ENCODE measurements at places on chromosomes 1 and 21.

- DNase-seq = no peak
Measured at GRCh38 chr1:244391761-244392160, 59.9 kb downstream of the ADSS2 start.

DNA sequence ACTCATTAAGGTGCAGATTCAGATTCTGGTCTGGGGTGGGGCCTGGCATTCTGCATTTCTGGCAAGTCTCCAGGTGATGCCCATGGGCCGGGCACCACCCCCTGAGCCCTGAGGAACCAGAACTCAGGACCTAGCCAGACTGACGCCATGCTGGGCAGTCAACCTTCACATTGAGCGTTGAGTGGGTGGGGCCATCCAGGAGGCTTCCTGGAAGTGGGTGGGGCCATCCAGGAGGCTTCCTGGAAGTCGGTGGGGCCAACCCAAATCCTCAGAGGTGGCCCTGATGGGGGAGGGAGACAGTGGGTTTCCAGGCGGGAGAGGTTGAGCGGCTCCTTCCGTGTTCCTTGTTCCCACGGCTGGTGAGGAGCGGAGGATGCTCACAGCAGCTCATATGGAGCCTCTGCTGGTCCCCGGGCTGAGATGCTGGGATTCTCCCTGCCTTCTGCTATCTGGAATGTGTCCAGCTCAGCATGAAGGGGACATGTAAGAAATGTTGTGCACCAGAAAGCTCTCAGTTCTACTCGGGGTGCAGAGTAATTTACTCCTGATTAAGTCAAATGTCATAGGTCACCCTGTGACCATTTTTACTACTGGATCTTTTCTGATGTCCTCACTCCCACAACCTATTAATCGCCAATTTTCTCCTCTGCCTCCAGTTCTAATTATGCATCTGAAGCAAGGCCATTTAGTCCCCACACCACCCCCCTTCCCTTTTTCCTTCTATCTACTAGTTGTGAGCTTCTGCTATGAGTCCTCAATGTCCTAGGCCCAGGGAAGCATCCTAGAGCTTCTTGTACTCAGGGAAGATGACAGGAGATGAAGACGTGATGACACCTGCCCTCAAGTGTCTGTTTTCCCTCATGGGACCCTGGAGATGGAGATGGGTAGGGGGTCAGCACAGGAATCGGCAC, 435.4 kb downstream of the PTPRU start:
- no peak for DNase-seq

- DNase-seq = no peak
Measured at GRCh38 chr1:230037261-230037660, 29.8 kb upstream of the GALNT2 start.

DNA sequence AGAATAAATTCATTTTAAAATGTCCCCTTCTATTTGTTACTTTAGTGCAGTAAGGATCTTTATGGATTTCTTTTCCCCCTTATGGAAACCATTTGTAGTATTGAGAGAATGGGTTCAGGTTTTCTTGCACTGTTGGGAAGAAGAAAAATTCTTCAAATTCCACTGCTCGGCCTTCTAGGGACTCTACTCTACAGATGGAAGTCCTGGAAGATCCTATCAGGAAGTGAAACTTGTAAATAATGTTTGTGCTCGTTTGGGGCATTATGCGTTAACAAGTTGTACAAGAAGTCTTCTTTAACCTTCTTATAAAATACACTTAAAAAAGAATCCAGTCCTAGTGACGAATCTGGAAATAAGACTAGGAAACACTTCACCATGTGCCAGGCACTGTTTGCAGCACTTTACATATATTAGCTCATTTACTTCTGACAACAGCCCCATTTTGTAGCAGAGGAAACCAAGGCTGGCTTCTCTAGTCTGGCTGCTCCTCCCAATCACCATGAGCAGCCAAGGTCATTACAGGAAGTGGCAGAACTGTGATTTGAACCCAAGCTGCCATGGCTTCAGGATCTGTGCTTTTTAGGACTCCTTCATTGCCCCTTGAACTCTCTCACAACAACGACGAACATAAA, 11.8 kb downstream of the LRRC8D start:
- no peak for DNase-seq

DNA sequence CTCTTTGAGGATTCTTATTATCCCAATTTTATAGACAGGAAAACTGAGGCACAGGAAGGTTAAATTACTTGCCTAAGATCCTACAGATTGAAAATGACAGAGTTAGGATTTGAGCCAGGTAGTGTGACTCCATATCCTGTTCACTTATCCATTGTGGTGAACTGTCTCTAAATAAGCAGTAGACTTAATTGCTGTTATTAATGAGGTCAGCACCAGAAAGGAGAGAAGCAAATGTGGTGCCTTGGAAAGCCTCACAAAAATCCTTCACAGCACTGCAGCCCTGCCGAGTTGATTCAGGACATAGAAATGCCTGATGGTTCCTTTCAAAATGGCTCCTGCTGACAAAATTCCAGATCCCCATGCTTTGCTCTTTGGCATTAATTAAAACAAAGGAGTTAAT, 193.3 kb upstream of the BEND5 start:
- DNase-seq = no peak

DNA sequence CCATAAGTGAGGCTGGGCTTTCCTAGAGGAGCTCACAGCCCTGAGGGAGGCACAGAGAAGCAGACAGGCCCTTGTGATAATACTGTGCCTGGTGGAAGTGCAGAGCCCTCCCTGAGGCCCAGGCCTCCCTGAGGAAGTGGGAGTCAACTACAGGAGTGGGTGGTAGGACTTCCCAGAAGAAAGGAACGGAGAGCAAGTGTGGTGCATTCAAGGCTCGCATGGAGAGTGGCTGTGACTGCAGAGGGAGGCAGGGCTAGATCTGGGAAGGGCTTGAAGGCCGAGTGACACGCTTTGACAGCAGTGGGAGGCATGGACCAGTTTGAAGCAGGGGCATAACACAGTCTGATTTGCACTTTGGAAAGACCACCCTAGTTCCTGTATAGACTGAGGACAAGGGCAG, 37.3 kb downstream of the AZIN2 start:
- no peak for DNase-seq

GRCh38 chr1:47709019-47709871, 271.4 kb downstream of the FOXD2 start:
- DNase-seq = no peak

DNA sequence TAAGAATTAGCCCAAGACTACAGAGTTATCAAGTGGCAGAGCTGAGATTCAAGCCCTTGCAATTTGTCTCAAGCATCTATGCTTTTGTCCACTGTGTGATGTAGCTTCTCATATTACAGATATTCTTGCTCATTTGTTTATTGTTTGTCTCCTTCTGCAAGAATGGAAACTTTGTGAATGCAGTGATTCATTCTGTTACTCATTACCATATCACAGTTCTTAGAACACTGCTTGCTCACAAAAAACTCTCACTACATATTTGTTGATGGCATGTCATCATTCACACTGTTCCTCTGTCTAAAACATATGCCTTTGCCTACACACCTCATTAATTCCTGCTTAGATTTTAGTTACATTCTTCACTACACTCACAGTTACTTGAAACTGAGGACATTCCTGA, 1198.9 kb downstream of the PLA2G4A start:
- no peak for DNase-seq

DNA sequence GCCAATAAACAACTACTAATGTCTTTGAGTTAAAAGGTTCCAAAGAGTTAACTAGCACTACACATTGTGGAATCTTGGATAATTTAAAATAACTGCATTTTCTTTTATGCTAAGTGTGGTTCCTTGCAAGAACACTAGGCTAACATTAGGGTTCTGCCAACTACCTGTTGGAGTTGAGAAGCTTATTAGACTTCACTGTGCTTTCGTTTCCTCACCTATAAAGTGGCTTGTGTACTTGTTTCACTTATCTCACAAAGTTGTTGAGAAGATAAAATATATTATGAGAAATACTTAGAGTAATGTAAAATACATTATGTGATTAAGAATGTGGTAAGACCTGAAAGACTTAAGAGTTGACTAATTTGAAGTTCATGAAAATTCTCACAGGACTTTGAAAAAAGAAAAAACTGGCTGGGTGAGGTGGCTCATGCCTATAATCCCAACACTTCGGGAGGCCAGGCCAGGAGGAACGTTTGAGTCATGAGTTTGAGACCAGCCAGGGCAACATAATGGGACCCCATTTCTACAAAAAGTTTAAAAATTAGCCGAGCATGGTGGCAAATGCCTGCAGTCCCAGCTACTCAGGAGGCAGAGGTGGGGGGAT, 5.6 kb upstream of the RRAGC start:
- DNase-seq = no peak

DNA sequence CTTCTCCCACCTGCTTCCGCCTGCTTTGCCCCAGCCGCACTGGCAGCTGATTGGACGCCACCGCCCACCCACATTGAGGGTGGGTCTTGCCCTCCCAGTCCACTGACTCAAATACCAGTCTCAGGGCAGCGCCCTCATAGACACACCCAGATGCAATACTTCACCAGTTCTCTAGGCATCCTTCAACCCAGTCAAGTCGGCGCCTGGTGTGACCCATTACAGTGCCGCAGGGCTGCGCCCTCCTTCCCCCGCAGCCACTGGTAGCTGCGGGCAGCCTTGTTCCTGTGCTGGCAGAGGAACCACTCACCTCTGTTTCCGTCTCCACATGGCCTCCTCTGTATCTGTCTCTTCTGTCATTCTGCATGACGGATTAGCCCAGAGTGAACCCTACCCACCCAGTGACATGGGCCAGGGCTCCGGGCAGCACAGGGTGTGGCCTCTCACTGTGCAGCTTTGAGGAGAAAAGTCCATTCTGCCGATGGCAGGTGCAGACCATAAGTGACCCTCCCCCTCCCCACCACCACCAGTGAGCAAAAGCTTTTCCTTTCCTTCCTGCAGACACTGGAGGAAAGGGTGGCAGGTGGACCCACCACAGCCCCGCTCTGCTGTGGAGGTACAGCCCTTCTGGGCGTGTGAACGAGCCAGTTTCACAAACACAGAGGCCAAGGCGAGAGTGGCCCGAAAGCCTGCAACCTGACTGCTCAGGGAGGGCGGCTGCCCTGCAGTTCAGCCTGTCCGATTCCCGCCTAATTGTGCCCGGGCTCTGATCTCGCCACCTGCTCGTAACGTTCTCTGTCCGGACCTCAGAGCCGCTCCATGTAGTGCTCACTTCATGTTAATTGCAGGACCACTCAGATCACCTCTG, 57.1 kb downstream of the FAAP20 start:
- DNase-seq = no peak

DNA sequence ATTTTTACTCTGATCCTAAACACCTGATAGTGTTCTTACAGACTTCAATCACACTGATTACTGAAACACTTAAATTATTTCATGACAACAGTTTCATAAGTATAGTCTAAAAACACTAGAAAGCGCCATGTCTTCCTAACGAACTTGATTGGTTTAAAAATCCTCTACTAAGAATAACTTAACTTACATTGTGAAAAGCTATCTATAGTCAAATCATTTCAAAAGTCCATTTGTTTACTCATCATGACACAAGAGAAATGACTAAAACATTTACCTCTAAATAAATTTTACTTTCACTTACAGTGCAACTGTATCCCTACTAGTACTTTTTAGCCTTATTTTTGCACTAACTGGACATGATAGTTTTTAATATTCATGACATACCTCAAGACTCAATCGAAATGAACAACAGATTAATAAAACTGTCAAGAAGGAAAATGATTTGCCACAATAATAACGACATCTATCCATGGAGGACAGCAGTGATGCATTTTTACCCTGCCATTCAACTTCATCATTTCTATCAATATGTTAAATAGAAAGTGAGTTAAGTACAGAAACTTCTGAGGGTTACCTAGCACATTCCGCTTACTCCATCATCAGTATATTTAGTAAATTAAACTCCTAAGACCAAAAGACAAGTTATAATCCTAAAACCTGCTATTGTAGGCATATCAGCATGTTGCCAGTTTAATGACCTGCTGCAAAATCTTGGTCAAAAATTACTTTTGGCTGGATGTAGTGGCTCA, 38.4 kb downstream of the AHCTF1 start:
- DNase-seq = no peak

GRCh38 chr1:178485541-178485981, 11.2 kb downstream of the CLEC20A start:
- no peak for DNase-seq

- no peak for DNase-seq
Measured at GRCh38 chr1:119081267-119081666, 59.2 kb downstream of the WARS2 start.

GRCh38 chr1:236724506-236724905, 38.2 kb downstream of the ACTN2 start:
- no peak for DNase-seq

GRCh38 chr1:15107058-15107687, 46.4 kb upstream of the TMEM51 start:
- DNase-seq = no peak

DNA sequence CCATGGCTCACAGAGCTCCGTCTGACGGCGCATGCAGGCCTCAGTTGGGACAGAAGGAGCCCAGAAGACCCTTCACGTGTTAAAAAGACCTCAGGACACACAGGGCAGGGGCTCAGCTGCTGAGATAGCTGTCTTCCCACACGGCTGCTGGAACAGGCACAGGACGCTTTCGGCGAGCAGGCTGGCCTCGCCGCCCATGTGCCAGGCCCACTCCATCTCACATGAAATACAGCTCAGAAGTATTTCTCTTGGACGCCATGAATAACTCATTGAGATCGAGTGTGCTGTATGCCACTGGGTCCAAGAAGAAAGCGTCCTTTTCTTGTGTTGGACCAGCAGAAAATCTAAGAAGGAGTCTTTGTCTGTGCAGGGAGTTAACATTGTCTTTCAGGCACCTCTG, 69.6 kb downstream of the SIM2 start:
- DNase-seq = no peak

DNA sequence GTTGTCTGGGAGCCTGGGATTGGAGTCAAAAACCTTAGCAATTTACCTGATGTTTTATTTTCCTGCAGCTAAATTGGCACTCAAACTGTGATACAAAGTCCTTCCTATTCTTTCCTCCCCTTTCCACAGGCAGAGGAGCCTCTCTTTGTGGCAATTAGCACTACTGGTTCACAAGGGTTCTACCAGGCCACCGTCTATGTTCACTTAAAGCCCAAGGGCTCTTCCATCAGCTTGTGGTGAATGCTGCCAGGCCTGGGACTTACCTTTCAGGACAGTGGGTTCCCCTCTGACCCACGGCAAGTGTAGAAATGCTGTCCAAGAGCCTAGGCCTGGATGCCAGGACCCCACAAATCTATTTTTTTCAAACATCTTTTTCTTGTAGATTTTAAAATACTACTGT, 251.9 kb upstream of the B3GALT2 start:
- DNase-seq = no peak

- no peak for DNase-seq
Measured at GRCh38 chr21:35968564-35968963, 91.8 kb downstream of the SETD4 start.

- DNase-seq = no peak
Measured at GRCh38 chr1:94270801-94271203, 33.4 kb upstream of the ARHGAP29 start.

GRCh38 chr1:35680271-35680670, 38.4 kb downstream of the C1orf216 start:
- DNase-seq = no peak

- no peak for DNase-seq
Measured at GRCh38 chr1:156320560-156320959, 17.5 kb downstream of the CCT3 start.

GRCh38 chr1:147794570-147794969, 34.2 kb upstream of the GJA5 start:
- DNase-seq = no peak

GRCh38 chr1:178451529-178451928, 45.2 kb downstream of the CLEC20A start:
- DNase-seq = no peak

Data from stimulated activated CD4-positive, alpha-beta T cell treated with anti-CD3 and anti-CD28 coated beads, Interleukin-4, amount 100 ng/mL, for 4 hours (primary cell).